ENCODE measurements at places on chromosomes 16 and 17.

- no peak for DNase-seq
These were observed 51.4 kb upstream of the CDR2 start for GRCh38 chr16:22425847-22426246.

DNA sequence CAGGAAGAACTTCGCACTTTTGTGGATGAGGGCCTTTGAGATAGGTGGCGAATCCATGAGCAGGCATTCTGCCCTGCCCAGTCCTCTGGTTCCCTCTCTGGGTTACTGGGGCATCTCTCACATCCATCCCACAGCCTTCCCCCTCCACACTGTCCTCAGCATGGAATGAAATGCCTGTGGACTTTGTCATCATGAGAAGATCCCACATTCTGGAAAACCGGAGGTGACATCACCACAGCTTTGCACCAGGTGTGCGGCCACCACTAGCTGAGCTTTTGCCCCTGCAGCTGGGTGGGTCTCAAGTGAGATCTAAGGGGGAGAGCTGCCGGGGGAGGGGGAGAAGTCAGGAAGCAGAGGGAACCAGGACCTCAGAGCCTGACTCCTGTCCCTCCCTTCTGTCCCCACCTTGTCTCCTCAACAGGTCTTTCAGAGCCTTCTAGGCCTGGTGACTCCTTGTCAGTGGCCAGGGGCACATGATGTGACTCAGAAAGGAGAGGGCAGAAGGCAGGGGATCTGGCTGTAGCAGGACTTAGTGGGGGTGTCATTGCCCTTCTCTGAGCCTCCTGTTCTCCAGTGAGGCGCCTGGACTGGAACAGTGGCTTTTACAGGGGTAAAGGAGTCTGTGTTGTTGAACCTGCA is 40.0 kb upstream of the DLX4 start:
- DNase-seq: no peak

DNA sequence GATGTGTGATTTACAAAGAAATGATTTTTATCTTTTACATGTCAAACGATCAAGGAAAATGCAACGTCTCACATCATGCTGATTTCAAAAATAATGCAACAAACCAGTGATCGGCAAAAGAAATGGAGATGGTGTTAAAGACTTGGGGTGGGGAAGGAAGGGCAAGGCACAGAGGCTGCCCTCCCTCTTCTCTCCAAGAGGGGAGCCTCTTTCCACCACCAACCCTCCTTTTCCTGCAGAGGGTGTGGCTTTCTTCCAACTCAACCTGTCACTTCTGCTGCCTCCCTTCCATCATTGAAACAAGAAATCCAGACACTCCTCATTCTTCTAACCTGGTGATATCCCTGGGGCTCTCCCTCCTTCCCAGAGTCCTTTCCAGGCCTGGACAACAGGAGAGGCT is 320.8 kb downstream of the SLC39A11 start:
- no peak for DNase-seq

DNA sequence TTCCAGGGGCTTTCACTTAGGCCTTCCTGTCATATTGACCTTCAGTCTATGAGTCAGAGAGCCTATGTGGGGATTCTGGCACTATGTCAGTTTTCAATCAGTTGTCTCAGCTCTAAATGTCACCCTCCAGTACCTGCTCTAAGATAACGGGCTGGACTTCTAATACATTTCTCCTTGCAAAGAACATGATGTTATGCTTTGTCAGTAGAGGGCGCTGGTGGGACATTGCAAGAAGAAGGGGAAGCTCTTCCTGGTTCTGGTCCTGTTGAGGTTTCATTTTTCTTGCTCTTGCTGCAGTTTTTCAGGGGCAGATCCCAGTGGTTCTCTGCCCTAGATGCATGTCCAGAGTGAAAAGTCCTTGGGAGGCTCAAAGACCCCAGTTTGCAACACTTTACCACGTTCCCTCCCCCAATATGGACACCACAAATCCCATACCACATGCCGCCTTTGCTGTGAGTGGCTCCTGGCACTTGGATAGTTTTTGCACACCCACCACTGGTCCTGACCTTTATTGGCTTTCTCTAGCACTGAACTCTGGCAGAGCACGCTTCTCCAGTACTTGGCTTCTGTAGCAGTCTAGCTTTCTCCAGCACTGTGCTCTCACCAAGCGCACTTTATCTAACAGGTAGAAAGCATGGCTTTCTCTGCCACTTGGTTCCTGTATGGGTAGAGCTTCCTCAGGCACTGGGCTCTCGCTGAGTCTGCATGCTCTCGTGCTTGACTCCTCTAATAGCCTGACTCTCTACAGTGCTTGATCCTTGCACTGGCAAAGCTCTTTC is 49.0 kb downstream of the BCL7C start:
- peak; percentile 32 for DNase-seq

GRCh38 chr17:4270736-4271135 is 7.0 kb upstream of the ANKFY1 start:
- DNase-seq: no peak

DNA sequence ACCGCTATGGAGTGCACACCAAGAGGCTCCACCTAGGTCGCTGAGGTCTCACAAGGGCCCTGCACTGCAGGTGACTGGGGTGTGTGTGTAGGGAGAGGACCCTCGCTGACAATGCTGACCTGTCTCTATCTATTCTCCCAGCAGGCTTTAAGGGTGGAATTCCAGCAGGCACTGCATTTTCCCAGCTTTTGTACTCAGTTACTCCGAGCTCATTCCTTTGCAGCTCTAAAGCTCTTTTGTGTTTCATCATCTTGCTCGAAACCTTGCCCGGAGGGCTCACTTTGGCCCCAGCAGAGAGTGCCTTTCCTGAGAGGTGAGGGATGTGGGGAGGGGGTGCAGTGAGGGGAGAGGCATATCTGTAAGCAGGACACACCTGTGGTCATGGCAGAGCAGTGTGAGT is 39.3 kb downstream of the SMPD3 start:
- DNase-seq: no peak
